ENCODE measurements at places on chromosomes 12 and 14. TPM values are rescaled to one million over a fixed set of nuclear protein-coding genes. Genes with fewer than 3 reads are reported as not detected.

KRT74 gene
- not detected for total RNA-seq

MNAT1 gene
- 42.6 TPM for total RNA-seq

TMCC3 gene
- 1.4 TPM for total RNA-seq

DACT1 gene
- 0.47 TPM for total RNA-seq

PAPLN gene
- 4.0 TPM for total RNA-seq

Measured in A549 treated with dexamethasone at 1 μM for 4 hours (cell line).